ENCODE measurements at places on chromosomes 2 and 18.
A peak's percentile ranks its signal among the peaks of the same experiment; 100 is the strongest.

DNA sequence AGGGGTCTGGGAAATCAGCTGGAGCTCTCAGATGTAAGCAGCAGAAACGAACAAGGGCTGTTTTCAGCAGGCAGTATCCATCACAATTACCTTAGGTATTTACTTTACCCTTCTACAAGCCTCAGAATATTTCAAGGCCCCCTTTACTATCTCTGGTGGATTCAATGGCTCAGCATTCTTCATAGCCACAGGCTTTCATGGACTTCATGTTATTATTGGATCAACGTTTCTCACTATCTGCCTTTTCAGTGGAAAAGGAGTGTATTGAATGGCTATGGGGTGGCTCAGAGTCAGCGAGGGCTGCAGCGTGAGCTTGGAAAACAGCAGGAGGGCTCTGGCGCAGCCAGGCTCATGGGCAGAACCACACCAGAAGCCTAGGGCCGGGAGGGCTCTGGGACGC lies 16.6 kb upstream of the CHRNA1 start:
- DNase-seq: no peak

- no peak for DNase-seq
Observed at GRCh38 chr18:65527879-65528633, 222.8 kb upstream of the CDH7 start.

DNA sequence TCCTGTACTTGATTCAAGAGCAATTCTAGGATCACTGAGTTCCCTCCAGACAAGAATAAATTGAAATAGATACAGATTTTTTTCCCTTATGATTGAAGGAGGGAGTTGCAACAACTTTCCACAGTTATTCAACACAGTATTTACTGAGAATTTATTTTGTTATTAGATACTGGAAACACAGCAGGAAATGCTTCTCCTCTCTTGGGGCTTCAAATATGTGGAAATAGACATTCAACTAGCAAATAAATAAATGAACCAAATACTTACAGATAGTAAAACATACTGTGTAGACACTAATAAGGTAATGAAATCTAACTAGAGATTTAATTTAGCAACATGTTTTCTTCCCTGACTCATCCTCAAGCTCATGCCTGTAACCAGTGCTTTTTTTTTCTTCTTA lies 169.2 kb downstream of the LNPK start:
- DNase-seq: no peak

- no peak for DNase-seq
Observed at GRCh38 chr2:8543060-8543382, 138.8 kb upstream of the ID2 start.

DNA sequence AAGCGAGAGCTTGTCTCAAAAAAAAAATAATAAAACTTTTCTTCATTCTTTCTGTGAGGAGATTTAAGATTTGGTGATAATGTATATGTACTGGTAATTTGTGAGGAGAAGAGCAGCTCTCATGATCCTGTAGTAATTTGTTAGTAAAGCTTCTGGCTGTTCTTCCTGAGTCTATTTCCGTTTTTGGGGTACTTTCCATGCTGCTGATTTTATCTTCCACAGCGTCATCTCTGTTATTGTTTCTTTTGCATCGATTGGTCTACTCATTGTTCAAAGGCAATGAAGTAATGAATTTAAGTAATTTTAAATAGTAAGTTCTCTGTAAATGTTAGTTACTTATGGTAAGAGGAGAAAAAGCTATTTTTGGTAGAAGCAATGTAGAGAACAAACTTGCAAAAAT lies 12.0 kb downstream of the NDUFAF7 start:
- DNase-seq: no peak

DNA sequence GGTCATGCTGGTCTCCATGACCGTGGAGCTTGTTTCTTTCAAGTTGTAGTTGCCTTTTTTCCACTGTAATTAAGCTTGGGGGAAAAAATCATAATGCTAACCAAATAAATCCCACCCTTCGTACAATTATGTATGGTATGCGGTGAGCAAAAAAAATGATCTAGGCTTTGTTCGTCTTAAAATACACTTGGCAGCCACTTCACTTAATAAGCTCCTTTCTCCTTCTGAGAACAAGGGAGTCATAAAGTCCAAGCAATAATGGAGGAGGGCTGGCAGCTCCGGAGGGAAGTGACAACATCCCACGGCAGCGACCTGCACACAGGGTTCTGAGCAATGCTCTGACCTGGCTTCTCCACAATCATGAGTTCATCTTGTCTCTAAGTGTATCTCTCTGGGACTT lies 91.2 kb upstream of the KLHL29 start:
- no peak for DNase-seq

DNA sequence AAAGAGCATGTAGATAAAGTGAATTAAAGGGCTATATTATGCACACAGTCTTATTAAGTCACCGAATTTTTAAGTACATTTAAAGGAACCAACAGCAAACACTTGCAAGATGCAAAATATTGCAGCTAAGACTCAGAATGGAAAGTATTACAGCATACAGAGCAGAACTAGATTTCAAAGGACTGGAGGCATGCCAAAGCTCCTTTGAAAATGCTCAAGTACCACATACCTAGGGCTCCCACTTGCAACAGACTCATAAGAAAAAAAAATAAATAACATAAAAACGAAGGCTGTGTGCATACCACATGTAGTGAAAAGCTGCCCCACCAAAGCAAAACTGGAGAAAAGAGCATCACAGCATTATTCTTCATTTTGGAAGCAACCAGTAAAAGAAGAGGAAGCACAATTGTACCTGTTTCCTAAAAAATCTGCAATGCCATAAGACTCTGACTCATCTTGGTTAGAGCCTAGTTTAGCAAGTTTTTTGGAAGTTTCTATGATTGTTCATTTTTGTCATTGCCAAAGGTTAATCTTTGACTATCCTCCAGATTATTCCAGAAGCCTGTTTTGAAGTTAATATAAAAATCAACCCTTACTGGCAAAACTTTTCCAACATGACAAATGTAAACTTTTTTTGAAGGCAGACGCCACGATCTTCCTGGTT lies 306.0 kb upstream of the COL3A1 start:
- no peak for DNase-seq

DNA sequence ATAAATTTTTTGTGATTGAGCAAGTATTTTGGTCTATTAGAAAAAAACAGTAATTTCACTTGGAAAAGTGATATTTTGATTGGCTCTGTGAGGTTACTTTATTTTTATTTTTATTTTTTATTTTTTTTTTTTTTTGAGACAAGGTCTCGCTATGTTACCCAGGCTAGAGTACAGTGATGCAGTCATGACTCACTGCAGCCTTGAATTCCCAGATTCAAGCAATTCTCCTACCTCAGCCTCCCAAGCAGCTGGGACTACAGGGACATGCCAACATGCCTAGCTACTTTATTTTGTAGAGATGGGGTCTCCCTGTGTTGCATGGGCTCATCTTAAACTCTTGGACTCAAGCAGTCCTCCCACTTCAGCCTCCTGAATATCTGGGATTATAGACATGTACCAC lies 60.9 kb upstream of the MGAT5 start:
- DNase-seq: no peak

DNA sequence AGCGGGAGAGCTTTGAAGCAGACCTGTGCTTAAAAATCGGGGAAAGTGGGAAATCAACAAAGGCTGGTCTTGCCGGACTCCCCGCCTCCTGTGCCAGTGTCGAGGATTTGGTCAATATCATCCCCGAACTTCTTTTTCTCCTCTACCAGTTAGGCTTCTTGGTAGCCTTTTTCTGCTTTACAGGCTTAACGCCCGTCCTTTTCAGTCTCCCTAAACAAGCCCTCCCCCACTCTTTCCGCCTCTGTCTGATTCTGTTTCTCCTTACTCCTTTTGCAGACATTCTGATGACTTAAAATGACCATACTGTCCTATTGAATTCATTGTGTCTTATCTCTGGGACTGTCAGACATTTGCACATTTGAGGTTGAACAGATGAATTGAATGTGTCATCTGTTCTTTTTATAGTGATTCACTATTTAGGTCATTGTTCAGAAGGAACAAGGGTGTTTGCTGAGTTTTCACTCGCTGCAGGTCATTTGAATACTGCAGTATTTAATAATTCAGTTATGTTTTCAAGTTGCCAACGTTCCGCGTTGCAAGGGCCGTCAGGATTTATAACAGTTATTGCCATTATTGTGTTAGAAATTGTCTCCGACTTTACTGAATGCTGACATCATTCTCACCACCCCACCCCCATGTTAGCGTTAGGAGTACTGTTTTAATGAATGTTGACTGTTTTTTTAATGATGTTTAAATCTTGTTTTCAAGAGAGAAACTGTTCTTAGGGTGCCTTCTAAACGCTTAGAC lies 1.1 kb downstream of the ITGAV start:
- DNase-seq: peak; percentile 71

GRCh38 chr2:31457651-31458050 lies 43.1 kb upstream of the XDH start:
- no peak for DNase-seq

DNA sequence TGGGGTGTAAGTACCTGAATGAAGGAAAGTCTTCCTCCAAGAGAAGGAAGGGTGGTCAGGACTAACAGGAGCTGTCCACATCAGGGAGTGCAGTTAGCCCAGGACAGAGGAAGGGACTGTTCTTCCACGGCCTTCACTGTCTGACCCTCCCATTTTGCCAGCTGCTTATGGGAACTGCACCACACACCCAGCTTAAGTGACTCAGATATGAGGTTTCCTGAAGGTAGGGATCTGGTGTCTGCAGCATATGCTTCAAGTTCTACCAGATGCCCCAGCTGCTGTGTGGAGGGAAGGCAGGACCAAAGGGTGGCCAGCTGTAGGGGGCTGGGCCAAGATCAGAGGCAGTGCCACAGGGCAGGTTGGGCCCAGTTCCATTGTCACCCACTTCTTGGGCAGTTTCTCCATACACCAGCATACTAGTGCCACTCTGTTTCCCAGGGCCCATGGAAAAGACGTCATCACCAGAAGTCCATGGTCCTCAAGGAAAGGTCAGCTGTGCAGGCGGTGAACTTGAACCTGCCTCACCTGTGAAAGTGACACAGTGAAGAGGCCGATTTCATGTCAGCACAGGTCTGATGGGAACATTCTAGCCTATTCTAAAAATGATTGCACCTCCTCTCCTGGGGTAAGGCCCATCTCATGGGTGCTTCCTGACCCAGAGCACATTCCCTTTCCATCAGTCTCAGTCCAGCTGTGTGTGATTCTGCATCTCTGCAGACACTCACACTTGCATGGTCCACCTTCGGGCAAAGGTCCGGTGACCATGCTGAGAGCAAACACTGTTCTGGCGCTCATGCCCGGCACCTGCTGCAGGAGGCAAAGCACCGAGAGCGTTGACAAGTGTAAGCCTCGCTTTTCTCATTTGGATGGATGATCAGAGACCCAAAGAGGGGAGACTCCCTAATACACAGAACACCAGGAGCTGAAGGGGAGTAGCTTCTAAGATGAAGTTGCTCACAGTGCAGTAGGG lies 68.0 kb downstream of the ACAA2 start:
- DNase-seq: no peak

DNA sequence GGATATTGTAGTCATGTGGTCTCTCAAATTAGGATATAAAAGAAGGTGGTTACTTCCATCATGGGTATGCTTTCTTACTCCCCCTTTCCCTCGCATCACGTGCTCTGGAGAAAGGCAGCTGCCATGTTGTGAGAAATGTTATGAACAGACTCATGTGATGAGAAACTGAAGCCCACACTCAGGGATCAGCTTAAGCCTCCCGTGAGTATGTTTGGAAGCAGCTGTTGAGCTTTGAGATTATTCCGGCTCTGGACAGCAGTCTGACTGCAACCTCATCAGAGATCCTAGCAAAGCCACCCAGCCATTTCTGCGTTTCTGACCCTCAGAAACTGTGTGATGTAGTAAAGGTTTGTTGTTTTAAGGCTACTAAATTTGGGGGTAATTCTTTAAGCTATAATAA lies 700.1 kb downstream of the ADCYAP1 start:
- DNase-seq: no peak

GRCh38 chr2:45242161-45242741 lies 233.0 kb upstream of the SIX2 start:
- DNase-seq: no peak

DNA sequence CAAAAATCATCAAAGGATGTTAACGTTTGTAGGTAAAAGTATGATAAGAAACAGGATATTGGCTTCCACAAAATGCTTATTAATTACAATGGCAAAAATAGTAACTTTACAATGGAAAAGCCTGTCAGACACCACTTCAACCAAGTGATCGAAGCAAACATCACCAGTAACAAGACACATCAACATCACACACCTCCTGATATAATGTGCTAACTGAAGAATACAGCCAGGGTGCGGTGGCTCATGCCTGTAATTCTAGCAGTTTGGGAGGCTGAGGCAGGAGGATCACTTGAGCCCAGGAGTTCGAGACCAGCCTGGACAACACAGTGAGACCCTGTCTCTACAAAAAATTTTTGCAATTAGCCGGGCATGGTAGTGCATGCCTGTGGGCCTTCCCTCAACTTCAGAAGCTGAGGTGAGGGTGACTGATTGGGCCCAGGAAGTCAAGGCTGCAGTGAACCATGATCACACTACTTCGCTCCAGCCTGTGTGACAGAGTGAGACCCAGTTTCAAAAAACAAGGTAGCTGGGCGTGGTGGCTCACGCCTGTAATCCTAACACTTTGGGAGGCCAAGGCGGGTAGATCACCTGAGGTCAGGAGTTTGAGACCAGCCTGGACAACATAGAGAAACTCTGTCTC lies 15.0 kb downstream of the MGAT4A start:
- no peak for DNase-seq

DNA sequence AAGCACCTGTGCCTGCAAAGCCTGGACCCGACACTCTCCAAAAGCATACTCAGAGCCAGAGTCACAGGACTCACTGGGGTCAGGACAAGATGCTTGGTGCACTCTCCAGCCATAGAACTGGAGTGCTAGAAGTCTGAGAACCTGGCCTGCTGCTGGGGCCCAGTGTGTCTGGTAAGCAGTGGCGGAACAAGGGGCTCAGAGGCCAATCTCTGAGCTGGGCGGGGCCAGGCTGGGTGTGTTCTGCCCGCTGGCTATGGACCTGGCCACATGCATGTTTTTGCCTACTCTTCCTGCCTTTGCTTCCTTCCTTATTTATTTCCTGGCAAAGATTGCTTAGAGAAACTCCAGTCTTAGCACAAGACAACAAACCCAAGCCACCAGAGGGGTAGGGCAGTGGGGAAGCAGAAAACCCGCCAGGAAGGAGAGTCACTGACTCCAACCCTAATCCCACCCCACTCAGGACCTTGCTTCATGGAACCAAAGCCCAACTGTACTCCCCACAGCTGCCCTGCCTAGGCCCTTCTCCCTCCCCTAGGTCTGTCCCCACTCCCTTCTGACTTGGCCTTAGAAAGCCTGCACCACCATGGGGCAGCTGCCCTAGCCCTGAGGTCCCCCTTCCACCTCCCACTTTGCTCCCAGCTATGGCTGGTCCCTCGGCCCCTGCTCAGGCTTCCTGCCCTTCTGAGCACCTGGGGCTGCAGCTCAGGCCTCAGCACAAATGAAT lies 315.5 kb downstream of the CELF4 start:
- no peak for DNase-seq

Measured in hippocampal formation (tissue), 2 donors.